ENCODE measurements at places on chromosomes 6 and 20.

GRCh38 chr20:6029538-6029937, 24.3 kb downstream of the LRRN4 start:
- DNase-seq = no peak

DNA sequence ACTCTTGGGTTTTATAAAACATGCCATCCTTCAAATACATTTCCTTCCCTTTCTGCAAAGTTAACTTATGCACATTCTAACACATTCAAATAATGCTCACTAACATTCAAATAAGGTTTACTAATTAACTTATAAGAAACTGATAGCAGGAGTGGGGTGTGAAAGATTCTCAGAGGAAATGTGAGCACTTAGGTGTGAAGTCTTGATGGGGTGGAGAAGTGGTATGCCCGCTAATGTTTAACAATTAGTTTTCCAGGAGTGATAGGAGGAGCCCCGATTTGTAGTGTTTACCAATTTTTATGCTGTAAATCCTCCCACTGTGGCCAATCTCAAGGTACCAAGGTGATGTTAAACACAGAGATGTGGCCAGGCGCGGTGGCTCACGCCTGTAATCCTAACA, 18.3 kb upstream of the DSN1 start:
- no peak for DNase-seq

- DNase-seq = no peak
These were observed 5.1 kb upstream of the EPB41L2 start for GRCh38 chr6:131068165-131068564.

DNA sequence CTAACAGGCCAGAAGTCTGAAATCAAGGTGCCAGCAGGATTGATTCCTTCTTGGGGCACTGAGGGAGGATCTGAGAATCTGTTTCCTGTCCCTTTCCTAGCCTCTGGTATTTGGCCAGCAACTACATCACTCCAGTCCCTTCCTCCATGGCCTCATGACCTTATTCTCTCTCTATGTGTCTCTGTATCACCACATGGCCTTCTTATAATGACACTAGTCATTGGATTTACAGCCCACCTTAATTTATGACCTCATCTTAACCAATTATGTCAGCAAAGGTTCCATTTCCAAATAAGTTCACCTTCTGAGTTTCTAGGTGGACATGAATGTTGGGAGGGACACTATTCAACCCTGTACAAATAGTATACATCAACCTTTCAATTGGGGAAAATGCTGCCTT, 29.3 kb downstream of the SCML4 start:
- DNase-seq = no peak

GRCh38 chr6:111617149-111617548, 11.5 kb upstream of the TRAF3IP2 start:
- no peak for DNase-seq

- no peak for DNase-seq
These were observed 99.8 kb downstream of the HIVEP2 start for GRCh38 chr6:142845143-142845571.

DNA sequence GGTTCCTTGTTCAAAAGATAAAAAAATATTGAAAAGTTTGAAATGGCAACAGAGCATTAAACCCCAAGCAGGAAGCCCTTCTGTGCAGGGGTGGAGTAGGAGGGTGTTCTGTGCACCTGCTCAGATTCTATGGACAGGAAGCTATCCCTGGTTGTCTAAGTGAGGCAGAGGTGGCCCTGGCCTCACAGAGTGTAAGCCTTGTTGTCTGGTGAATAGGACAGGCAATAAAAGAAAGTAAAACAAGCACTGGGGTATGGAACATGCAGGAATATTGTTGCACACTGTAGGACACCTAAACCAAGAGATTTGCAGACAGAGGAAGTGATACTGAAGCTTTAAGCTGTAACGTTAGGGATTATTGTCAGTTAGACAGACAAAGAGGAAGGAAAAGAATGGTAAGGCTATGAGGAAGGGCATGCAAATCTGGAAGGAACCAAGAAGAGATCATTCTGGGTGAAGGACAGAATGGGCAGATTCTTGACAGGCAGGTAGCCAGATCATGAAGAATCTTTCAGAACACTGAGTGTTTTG, 66.8 kb downstream of the TBC1D7 start:
- no peak for DNase-seq

DNA sequence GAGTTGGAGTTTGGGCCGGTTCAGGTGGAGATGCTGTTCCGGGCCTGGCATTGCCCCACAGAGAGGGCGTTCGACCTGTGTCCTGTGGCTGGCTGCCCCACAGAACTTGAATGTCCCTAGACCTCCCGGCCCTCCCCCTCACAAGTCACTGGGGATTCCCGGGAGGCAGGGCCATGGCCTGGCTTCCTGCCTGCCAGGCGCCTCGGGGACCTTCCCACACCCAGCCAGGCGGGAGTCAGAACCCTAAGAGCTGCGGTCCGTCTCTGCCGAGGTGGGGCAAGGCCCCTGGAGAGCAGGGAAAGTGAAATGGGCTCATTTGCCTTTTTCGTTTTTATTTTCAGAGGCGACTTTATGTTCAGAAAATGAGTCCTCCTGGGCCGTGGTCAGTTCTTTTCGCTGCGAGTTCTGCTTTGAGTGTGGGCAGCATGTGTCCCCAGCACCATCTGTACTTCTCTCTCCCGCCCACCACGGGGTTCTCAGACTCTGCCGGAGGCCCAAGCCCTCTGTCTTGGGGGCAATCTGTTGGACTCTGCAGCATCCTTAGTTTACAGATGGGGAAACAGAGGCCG, 8.5 kb downstream of the RBM38 start:
- peak; percentile 59 for DNase-seq
